ENCODE measurements at places on chromosomes 6 and 20. TPM values are rescaled to one million over a fixed set of nuclear protein-coding genes. Genes with fewer than 3 reads are reported as not detected.

- no peaks in the 10 kb centered on the region for H3K27me3 ChIP-seq
- no peaks in the 10 kb centered on the region for H3K36me3 ChIP-seq
- no peak for DNase-seq
- no peak overlapping the region for H3K27ac ChIP-seq
- no peak overlapping the region for H3K4me3 ChIP-seq
Observed at GRCh38 chr6:150622941-150623874, 23.5 kb downstream of the PLEKHG1 start.

DNA sequence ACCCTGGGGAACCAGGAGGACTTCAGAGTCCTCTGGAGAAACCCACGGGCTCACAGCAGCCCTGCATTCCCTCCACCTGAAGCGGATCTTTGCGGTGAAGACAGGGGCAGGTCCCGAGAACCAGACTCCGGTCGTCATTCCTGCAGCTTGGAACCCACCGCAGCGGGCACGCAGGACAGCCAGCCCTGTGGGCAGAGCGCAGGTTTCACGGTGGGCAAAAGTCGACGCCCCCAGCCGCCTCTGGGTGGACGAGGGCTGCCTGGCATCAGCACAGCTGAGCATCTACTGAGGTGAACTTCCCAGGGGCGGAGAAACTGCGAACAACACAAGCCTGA lies 118.3 kb downstream of the PSMB1 start:
- no peak overlapping the region for H3K27ac ChIP-seq
- H3K4me3 ChIP-seq, result no peak overlapping the region
- no peaks in the 10 kb centered on the region for H3K36me3 ChIP-seq
- DNase-seq, result no peak

DNA sequence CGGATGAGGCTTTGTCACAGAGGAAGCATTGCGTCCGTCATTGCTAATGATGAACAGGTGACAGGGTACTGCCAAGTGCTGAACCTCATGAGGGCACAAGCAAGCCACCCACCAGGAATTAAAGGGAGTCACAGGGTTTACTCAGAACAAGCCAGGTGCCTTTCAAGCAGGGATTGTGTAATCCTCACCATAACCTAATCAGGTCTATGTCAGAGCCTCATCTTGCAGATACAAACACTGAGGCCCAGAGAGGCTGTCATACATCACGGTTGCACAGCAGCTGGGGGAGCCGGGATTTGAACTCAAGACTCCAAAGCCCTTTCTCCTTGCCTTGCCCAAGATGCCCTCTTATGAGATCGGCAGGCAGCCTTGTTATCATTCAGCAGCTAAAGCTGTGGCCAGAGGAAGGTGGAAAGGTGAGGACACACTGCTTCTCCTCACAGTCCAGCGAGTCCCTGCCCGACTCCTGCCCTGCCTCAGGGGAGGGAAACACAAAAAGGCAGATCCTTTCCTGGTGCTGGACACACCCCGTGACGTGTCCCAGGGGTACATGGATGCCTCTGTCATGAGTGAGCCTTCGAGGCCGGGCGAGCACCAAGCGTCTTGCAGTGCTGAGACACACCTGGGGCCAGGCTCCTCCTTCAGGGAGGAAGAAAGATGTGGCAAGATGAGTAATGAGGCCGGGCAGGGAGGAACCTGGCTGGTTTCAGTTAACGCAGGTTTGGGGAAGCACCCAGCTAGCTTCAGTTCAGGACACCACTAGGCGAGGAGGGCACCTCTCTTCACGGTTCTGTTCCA lies 214.9 kb downstream of the LY86 start:
- no peaks in the 10 kb centered on the region for H3K36me3 ChIP-seq
- no peak for DNase-seq
- no peaks in the 10 kb centered on the region for H3K27me3 ChIP-seq
- H3K4me1 ChIP-seq, result no peaks in the 10 kb centered on the region
- H3K4me3 ChIP-seq, result no peak overlapping the region

GRCh38 chr6:53984581-53984980 lies 126.7 kb upstream of the MLIP start:
- no peaks in the 10 kb centered on the region for H3K36me3 ChIP-seq
- H3K4me1 ChIP-seq, result no peaks in the 10 kb centered on the region
- H3K27ac ChIP-seq, result no peak overlapping the region
- DNase-seq, result no peak
- H3K4me3 ChIP-seq, result no peak overlapping the region

GRCh38 chr20:18395544-18395943 lies 71.3 kb downstream of the DZANK1 start:
- H3K27me3 ChIP-seq, result no peaks in the 10 kb centered on the region
- H3K4me3 ChIP-seq, result no peak overlapping the region
- H3K4me1 ChIP-seq, result no peaks in the 10 kb centered on the region
- no peaks in the 10 kb centered on the region for H3K36me3 ChIP-seq
- no peak overlapping the region for H3K27ac ChIP-seq

DNA sequence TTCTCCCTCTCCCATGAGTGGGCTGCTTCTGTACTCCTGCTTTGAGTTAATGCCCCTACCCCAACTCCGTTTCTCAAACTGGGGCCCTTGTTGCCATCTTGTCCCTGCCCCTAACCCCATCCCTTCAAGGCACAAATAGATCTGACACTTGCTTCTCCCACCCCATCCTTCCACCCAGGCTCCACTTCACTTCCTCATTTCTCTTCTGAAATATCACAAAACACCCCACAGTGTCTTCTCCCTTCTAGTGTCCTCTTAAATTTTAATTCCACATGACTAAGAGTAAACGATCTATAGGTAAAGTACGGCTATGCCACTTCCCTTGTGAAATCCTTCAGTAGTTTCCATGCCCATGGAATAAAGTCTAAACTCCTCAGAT lies 571.6 kb upstream of the NOX3 start:
- no peaks in the 10 kb centered on the region for H3K36me3 ChIP-seq
- no peak overlapping the region for H3K27ac ChIP-seq

DNA sequence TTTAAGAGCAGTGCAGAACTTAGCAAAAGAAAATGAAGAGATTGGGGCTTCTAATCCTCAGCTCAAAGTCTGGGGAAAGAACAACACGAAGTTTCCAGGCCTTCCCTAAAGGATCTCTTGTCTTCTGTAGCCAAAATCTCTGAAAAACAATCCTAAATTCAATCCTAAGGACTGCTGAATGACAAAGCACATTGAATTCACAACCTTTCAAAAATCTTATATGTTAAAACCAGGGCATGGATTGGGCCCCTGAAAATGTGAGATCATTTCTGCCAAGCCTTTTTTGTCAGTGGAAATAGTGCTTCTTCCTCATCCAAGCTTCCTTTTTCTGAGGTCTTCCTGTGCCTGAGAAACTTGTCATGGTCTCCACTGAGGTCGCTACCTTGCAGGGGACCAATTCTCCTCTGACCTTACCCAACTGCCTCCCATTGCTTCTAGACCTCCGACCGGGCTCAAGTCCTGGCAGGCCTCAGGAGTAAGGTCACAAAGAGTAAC lies 126.2 kb upstream of the ARID1B start:
- no peak for DNase-seq
- no peaks in the 10 kb centered on the region for H3K36me3 ChIP-seq
- no peak overlapping the region for H3K27ac ChIP-seq
- no peak overlapping the region for H3K4me3 ChIP-seq
- H3K4me1 ChIP-seq, result peaks cover 11% of the 10 kb centered on the region

- no peak overlapping the region for H3K4me3 ChIP-seq
- DNase-seq, result no peak
- peaks cover 10% of the 10 kb centered on the region for H3K4me1 ChIP-seq
- no peaks in the 10 kb centered on the region for H3K27me3 ChIP-seq
- no peaks in the 10 kb centered on the region for H3K36me3 ChIP-seq
Observed at GRCh38 chr6:21438986-21439352, 154.6 kb upstream of the SOX4 start.

DNA sequence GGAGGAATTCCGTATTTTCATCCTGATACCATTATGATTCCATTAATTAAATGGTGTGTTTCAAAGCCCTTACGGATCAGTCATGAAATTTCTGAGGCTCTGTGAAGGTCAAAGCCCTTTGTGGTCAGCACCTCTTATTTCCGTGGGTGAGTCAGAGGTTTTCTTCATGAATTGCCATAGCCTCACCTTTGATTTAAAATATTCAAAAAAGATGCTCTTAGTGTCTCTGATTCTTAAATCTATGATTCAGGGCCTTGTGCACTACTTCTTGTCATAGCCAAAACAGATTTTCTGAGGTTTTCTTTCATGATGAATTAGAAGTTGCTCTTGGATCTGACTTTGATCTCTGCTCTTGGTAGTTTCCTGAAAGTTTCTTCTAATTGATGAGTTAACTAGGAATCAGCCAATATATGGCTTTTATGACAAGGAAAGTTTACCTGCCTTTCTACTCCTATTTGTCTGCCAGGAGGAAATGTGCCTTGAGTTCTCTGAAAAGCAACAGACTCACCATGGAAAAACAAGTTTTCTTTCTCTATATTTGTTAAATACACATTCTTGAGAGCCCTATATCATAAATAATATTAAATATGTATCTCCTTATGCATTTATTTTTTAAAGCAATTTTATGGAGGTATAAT lies 613.0 kb downstream of the UTRN start:
- DNase-seq, result no peak
- H3K4me1 ChIP-seq, result no peaks in the 10 kb centered on the region
- no peak overlapping the region for H3K27ac ChIP-seq
- no peaks in the 10 kb centered on the region for H3K27me3 ChIP-seq
- no peak overlapping the region for H3K4me3 ChIP-seq

GRCh38 chr6:83252719-83253118 lies 59.6 kb downstream of the RWDD2A start:
- H3K27ac ChIP-seq, result no peak overlapping the region
- H3K27me3 ChIP-seq, result no peaks in the 10 kb centered on the region
- H3K36me3 ChIP-seq, result no peaks in the 10 kb centered on the region
- H3K4me3 ChIP-seq, result no peak overlapping the region
- DNase-seq, result no peak

DNA sequence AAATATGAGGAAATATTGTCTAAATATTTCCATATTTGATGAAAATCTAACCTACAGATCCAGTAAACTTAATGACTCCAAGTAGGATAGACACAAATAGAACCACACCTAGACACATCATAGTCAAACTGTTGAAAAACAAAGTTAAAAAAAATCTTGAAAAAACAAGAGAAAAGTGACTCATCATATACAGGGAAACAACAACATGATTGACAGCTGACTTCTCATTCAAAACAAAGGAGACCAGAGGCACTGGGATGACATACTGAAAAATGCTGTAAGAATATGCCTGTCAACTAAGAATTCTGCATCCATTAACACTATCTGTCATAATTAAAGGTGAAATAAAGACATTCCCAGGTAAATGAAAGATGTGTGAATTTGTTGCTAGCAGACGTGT lies 38.8 kb downstream of the BMP2 start:
- no peak overlapping the region for H3K27ac ChIP-seq
- H3K27me3 ChIP-seq, result no peaks in the 10 kb centered on the region
- no peak overlapping the region for H3K4me3 ChIP-seq
- DNase-seq, result no peak
- no peaks in the 10 kb centered on the region for H3K36me3 ChIP-seq

DNA sequence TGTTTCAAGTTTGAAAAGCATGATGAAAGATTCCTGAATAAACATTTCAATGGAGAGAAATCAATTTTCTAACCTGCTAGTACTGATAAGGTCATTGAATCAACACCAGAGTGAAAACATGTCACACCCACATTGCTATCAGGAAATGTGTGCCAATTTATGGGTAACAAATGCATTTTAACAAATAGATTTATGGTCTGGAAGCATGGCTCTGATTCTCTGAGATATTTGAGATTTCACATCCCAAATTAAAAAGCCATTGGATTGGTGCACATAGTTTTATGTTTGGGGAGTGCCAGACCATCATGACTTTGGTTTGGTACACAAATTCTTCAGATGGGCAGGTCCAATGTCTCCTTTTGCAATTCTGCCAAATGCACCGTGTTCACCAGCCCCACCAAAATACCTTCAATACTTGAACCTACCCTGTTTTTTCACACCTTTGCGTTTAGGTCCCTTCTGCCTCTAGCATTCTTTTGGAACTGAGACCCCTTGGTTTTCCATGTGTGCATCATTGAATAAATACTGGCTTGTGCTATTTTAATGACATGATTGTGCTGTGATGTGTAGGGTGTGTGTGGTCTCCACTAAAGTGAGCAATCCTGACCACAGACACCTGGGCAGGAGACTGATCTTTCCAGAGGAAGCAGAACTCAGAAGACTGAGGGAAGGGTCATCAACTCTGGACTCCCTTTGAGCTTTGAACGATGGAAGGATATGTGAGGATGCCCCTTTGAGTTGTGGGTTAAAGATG lies 20.4 kb downstream of the IL20RA start:
- no peaks in the 10 kb centered on the region for H3K4me1 ChIP-seq
- H3K36me3 ChIP-seq, result no peaks in the 10 kb centered on the region
- H3K27ac ChIP-seq, result no peak overlapping the region
- H3K27me3 ChIP-seq, result peaks cover 11% of the 10 kb centered on the region
- H3K4me3 ChIP-seq, result no peak overlapping the region
- no peak for DNase-seq

DNA sequence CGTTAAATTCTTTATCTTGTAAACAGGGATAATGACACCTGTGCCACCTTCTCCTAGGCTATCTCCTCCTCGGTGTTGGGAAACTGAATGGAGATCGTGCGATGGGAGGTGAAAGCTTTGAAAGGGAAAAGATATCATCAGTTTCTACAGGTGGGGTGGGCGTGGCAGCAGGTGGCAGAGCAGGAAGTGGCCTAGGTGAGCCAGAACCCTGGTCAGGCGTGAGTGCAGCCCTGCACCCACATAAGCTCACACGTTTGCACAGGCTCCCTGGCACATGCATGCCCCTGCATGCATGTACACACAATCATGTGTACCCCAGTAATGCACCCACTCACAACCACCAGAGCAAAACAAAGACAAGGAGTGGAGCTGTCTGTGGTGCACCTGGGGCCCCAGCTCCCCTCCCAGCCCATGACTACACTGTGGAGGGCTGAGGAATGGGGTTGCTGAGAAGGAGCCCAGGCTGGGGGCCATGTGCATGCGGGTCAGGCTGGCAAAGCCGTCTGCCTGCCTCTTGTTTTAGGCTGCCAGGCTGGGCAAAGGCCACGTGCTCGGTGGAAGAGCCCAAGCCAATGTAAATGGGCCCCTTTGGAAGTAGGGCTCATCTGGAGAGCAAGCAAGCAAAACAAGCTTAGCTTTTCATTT lies 61.5 kb downstream of the TFAP2C start:
- H3K4me1 ChIP-seq, result no peaks in the 10 kb centered on the region
- no peak overlapping the region for H3K4me3 ChIP-seq
- H3K36me3 ChIP-seq, result no peaks in the 10 kb centered on the region
- DNase-seq, result no peak
- H3K27ac ChIP-seq, result no peak overlapping the region
- no peaks in the 10 kb centered on the region for H3K27me3 ChIP-seq

GRCh38 chr6:135506270-135506997 lies 8.9 kb upstream of the AHI1 start:
- H3K4me3 ChIP-seq, result no peak overlapping the region
- no peak overlapping the region for H3K27ac ChIP-seq
- H3K36me3 ChIP-seq, result no peaks in the 10 kb centered on the region

MICB gene
- 21.9 TPM for total RNA-seq

RNF146 gene
- total RNA-seq, result 24.3 TPM

ZNF322 gene
- 15.2 TPM for total RNA-seq

CPNE5 gene
- 0.29 TPM for total RNA-seq

C6orf163 gene
- 1.5 TPM for total RNA-seq

CST5 gene
- not detected for total RNA-seq

All from CD8-positive, alpha-beta memory T cell (primary cell).